ENCODE measurements at places on chromosomes 1 and 21.

GRCh38 chr1:31663622-31664452, 19.2 kb upstream of the PEF1 start:
- peak; percentile 52 for DNase-seq

DNA sequence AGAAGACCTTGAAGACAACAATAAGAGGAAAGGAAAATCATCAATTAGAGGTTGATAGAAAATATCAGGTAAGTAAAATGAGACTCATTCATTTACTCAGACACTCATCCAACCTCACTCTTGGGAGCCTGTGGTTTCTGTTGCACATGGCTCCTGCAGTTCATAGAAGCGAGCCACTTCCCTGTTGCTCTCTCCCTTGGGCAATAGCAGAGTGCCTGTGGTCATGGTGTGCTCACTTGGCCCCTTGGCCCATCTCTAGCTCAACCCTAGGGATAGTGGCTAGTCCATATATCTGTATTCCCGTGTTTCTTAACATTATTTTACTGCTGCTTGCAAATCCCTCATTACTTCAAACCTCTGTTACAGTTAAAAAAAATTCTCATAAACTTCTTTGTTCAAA, 368.6 kb downstream of the PTPRC start:
- DNase-seq = peak; percentile 33

- DNase-seq = no peak
These were observed 167.4 kb upstream of the COL11A1 start for GRCh38 chr1:103275725-103276124.

DNA sequence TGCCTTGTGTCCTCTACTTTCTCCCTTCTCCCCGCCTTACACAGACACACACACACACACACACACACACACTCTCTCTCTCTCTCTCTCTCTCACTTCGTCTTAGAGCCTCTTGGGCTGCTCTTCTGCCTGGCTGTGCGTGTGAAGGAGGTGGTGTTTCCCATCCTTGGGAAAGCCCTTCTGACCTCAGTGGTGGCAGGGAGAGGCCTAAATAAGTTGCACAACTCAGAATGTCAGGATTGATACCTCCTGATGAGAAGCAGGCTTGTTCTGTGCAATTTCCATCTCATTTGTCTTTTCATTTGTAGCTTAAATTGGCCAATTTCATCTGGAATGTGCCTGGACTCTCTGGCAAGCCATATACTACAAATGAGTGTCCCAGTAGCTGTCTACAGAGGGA, 25.0 kb downstream of the LRRN2 start:
- DNase-seq = peak; percentile 44

Measured in cardiac fibroblast (primary cell).